ENCODE measurements at places on chromosomes 13 and 19.

- DNase-seq = no peak
Observed at GRCh38 chr13:39232401-39232980, 194.2 kb downstream of the NHLRC3 start.

- DNase-seq = no peak
Observed at GRCh38 chr13:41306271-41307145, 4.6 kb upstream of the NAA16 start.

DNA sequence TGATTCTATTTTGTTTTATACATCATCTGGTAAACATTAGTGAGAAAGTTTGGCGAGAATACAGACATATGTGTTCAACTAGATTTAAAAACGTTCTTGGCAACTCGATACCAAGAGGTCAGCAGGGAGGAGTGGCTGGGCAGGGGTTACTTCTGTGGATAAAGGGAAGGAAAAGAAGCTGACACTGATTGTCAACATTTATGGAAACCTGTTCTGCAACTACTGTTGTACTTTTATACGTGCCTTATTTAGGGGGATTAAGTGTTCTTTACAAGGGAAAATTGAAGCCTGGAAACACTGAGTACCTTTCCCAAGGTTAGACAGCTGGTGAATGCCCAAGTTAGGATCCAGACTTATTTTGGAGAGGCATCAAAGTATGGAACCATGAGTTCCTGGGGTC lies 65.0 kb downstream of the MTUS2 start:
- no peak for DNase-seq

GRCh38 chr13:19070398-19070735 lies 111.3 kb downstream of the TUBA3C start:
- DNase-seq = no peak

DNA sequence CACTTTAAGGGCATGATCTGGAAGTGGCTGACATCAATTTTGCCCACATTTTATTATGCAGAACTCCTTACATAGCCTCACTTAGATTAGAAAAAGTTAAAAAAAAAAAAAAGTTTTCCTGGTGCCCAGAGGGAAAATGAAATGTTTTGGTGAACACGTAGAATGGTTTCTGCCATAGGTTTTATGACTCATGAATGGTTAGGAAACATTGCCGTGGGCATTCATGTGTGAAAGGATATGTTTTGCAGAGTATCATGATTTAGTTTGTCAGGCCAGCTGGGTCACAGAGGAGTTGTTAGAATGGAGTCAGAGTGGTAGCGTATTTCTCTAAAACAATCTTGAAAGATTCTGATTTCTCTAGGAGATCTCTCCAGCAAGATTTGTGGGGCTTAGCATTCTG lies 133.8 kb downstream of the MRPL57 start:
- DNase-seq = no peak

DNA sequence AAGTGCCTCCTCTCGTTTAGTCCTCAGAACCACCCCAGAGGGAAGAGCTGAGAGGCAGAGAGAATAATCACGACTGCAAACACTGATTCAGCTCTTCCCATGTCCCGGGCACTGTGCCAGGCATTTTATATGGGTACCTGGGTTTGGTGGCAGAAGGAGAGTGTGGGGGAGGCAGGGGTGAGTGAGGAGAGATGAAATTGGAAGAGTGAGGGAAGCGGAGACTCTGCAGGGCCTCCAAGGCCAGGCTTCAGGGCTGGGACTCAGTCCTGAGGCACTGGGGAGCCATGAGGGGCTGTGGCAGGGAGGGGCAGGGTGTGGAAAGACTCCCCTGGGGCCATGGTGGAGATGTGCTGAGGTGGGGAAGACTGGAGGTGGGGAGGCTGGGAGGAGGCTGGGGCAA lies 8.7 kb downstream of the SYNGR4 start:
- peak; percentile 55 for DNase-seq

DNA sequence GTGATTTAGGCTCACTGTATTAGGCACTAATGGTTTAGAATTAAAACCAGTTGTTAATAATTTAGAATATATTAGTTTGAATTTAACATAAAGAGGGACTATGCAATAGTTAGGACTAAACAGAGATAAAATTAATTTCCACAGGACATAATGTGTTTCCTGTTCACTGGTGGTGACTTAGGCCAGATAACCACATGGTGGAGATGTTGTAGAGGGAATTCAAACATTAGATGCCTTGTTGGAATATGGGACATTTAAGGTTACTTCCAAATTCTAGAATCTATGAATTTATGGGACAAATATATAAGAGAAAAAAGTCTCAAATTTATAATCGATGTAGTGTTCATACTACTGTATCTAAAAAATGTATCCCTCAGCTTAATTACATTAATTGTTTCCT lies 615.5 kb upstream of the KLHL1 start:
- peak; percentile 26 for DNase-seq

GRCh38 chr19:2770055-2771013 lies 12.7 kb downstream of the SGTA start:
- DNase-seq = no peak

DNA sequence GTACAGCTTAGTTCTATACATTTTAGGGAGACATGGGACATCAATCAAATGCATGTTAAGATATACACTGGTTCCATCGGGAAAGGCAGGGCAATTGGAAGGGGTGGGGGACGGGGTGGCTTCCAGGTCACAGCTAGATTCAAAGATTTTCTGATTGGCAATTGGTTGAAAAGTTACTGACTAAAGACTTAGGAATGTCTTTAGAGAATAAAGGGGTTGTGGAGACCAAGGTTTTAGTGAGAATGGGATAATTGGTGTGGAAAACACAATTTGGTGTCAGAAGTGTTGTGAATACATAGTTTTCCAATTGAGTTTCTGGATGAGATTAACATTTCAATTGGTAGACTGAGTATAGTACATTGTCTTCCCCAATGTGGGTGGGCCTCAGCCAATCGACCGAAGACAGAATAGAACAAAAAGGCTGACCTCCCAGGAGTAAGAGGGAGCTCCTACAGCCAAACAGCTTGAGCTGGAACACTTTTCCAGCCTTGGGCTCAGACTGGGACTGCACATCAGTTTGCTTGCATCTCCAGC lies 988 bp upstream of the CCDC169 start:
- DNase-seq = no peak

- DNase-seq = no peak
Observed at GRCh38 chr13:66532146-66532545, 698.0 kb downstream of the PCDH9 start.

DNA sequence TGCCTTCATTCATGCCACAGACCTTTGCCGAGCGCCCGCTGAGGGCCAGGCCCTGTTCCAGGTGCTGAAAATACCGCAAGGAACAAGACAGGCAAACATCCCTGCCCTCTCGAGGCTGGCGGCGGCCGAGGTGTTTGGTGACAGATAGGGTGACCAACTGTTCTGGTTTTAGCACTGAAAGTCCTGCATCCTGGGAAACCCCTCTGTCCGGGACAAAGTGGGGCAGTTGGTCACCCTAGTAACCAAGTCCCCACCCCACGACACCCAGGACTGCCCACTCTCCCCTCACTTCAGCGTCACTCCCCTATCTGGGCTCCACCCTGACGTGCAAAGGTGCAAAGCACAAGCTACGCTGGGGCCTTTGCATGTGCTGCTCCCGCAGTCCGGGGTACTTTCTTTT lies 17.3 kb downstream of the ZBTB7A start:
- DNase-seq = no peak

DNA sequence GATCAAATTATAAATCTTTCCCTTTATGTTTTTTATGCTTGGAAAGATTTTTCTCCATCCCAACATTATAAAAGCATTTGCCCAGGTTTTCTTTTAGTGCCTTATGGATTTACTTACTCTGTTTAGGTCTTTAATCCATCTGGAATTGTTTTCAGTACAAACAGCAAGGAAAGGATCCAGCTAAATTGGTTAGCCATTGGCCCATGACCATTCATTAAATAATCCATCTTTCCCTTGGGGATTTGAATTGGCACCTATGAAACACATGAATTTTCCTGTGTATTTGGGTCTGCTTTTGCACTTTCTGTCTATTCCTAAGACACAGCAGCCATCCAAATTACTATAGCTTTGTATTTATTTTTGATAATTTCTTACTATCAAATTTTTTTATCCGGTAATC lies 28.8 kb upstream of the SHKBP1 start:
- no peak for DNase-seq

GRCh38 chr19:46490774-46491173 lies 4.9 kb downstream of the PNMA8B start:
- no peak for DNase-seq

GRCh38 chr19:15010501-15011300 lies 31.0 kb upstream of the SLC1A6 start:
- DNase-seq = no peak

DNA sequence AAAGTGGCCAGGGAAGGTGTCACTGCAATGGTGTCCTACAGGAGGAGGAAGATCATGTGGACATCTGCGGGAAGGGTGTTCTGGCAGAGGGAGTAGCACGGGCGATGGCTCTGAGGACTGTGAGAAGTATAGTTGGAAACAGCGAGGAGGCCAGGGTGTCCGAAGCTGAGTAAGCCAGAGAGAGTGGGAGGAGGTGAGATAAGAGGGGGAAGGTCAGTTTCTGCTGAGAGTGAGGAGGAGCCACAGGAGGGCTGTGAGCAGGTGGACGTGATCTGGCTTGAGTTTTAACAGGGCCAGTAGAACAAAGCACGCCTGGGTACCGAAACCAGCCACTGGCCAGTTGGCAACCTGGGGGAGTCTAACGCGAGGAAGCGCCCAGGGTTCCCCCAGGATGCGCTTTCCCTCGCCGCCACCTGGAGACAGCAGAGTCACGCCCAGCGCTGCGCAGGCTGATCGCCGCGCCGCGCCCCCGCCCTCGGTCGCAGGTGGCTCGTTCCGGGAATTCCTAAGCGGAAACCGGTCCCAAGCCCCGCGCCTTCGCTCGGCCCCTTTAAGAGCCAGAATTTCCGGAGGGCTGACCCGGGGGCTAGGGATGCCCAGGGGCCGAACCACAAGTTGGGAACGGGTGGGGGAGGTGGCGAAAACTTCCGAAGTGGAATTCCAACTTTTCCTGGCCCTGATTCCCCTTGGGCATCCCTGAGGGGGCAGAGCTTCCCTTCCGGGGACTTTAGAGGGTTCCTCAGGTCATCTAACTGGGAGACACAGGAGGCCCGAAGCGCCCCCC lies 1.1 kb upstream of the LSR start:
- no peak for DNase-seq

DNA sequence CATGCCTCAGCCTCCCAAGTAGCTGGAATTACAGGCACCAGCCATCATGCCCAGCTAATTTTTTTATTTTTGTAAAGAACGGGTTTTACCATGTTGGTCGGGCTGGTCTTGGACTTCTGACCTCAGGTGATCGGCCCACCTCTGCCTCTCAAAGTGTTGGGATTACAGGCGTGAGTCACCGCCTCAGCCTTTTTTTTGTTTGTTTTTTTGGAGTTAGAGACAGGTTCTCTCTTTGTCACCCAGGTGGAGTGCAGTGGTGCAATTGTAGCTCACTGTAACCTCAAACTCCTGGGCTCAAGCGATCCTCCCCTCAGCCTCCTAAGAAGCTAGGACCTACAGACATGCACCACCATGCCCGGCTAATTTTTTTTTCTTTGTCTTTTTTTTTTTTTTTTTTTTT lies 15.6 kb upstream of the NOTCH3 start:
- DNase-seq = no peak

DNA sequence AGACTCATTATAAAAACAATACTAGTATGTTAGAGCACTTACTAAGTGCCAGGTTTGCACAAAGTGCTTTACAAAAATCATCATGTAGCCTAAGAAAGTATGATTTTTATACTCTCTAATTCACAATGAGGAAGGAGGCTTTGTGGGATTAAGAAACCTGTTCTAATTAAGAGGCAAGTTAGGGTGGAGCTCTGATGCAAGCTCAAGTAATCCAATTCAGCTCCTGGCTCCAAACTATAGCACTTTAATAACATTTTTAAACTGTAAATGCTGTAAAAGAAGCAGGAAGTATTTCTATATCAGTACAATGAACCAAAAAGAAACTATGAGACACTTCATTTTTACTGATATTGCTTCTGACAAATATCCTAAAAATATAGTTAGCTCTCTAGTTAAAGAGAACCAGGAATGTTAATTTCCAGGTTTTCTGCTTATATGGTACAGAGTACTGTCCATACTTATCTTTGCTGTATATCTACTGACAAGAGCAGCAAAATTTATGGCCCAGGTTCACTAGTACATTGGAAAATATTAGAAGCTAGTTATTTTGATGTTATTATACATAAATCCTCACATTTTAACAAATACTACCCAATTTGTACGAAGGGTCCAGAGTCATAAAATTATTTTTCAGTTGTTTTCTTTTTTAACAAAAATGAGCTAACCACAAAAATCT lies 482.0 kb downstream of the DIAPH3 start:
- DNase-seq = no peak

DNA sequence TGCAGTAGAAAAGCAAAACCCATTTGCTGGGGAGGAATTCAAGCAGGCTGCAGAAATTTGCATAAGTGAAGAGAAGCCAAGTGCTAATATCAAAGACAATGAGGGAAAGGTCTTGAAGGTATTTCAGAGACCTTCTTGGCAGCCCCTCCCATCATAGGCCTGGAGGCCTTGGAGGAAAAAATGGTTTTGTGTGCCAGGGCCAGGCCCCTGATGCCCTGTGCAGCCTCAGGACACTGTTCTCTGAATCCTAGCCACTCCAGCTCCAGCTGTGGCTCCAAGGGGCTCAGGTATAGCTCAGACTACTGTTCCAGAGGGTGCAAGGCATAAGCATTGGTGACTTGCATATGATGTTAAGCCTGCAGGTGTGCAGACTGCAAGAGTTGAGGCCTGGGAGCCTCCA lies 463.2 kb upstream of the ATXN8OS start:
- DNase-seq = no peak

DNA sequence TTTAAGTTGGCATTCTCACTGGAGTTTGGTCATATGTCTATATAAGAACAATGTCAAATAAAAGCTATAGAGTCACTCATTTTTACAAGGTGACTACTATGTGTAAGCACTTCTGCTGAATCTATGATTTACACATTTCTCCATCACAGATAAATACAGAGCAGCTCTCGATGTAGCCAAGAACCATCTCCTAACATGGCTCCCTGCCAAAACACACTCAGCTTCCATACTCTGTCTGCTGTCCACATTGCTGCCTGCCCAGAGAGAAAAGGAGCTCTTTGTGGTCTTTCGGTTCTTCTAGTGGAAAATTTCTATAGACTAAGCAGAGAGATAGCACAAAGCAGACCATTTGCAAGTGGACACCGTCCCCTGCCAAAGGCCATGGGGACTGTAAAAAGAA lies 190.9 kb upstream of the KLF12 start:
- no peak for DNase-seq

GRCh38 chr13:45863709-45864590 lies 12.4 kb upstream of the SIAH3 start:
- DNase-seq = peak; percentile 15

GRCh38 chr19:41174297-41174928 lies 18.6 kb upstream of the CYP2S1 start:
- no peak for DNase-seq
